ENCODE measurements at places on chromosomes 3 and 15.

DNA sequence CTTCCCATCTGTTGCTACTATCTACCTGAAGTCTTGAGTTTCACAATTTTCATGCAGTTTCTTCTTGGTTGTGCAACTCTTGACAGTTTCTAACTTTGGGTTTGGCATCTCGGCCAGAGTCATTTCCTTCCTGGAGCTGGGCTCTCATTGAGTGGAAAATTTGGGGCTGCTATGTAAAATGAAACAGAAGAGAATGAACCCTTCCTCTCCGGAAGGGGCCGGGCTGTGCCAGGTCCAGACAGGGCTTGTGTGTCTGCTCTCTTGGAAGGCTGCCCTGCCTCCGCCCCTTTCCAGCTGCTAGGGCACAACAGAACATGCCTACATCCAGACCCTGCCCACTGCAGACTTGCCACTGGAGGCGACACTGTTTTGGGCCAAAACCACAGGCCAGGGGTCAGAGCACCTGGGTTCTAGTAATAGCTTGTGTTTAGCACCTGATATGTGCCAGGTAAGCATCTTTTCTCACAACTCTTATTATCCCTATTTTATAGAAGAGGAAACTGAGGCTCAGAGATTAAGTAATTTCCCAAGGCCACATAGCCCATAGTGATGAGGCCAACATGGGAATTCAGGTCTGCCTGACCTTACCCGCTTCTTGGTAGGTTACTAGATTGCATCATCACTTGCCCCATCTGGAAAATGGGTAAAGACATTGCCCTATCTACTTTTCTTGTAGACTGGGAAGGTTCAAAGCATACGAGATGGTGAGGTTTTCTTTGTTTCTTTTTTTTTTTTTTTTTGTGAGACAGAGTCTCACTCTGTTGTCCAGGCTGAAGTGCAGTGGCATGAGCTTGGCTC is 25.0 kb downstream of the IRAK2 start:
- peak; percentile 91 for DNase-seq

DNA sequence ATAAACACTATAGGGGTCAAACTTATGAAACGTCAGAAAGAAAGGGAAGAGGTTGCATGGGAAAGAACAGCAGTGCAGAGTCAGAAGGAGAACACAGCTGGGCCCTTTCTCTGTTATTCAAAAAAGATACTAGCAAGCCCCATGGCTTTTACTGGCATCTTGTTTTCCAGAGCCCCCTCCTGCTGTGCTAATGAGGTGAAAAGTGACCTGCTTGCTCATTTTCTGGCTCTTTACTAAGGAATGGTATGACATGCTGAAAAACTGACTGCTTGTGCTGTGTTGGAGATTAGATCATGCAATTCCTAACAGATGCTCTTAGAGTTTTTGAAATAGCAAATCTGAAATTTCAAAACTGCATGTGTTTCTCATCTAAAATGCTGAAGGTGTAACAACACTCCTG is 541.6 kb upstream of the ALCAM start:
- no peak for DNase-seq

- peak; percentile 53 for DNase-seq
Measured at GRCh38 chr15:65054333-65055200, 9.4 kb downstream of the SLC51B start.

DNA sequence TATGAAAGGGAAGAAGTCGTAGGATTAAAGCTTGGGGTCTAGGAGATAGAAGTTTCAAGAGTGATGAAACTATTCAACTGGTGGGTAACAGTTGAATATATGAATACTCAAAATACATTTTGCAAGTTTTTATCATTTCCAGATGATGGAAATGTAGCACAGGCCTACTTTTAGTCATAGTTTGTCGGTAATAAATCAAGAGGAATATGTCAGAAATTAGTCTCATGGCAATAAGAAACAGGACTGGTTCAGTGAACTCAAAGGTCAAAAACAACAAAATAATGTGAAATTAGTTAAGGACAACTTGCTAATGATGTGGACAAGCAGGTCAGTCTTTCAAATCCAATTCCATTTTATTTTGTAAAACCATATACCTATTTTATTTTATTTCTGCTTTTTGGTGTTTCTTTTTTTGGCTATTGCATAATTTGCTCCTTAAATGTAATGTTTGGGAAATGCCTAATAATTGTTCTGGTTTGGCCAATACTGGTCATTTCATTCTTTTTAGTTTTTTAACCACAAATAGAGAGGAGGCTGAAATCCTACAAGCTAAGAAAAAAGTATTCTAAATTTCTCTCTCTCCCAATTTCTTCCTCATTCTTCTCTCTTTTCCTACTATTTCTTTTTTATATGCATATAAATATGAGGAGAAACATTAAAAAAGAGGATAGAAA is 195.2 kb upstream of the ARHGEF26 start:
- DNase-seq, result no peak

DNA sequence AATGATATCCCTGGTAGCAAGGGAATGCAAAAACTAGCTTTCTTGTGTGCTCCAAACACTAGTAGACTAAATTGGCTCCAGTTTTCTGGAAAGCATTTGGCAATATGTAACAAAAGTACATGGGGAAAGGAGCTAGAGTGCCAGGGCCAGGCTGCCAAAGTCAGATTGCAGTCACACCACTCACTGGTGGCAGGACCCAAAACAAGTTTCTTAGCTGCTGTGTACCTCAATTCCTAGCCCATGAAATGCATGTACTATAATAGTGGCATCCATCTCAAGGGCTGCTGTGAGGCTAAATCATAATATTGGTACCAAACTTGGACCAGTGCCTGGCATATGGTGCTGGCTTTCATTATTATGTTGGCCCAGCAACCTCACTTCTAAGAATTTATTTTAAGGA is 49.3 kb downstream of the CLDN18 start:
- no peak for DNase-seq

DNA sequence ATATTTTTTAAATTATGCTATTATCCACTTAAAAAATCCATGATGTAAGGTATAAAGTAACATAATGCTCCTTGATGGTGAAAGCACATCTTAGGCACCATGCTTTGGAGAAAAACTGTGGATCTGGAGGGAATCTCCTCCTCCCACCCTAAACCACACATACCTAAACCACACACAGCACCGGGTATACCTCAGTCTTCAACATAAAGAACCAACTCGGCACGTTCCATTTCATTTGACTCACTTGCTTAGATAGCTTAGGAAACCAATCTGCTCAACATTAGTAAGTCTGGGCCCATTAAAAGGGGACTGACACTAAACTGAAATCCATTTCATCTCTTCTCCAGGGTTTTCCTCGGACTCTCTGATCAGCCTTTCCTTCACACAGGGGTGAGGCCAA is 945.7 kb upstream of the CFAP20DC start:
- DNase-seq, result no peak

DNA sequence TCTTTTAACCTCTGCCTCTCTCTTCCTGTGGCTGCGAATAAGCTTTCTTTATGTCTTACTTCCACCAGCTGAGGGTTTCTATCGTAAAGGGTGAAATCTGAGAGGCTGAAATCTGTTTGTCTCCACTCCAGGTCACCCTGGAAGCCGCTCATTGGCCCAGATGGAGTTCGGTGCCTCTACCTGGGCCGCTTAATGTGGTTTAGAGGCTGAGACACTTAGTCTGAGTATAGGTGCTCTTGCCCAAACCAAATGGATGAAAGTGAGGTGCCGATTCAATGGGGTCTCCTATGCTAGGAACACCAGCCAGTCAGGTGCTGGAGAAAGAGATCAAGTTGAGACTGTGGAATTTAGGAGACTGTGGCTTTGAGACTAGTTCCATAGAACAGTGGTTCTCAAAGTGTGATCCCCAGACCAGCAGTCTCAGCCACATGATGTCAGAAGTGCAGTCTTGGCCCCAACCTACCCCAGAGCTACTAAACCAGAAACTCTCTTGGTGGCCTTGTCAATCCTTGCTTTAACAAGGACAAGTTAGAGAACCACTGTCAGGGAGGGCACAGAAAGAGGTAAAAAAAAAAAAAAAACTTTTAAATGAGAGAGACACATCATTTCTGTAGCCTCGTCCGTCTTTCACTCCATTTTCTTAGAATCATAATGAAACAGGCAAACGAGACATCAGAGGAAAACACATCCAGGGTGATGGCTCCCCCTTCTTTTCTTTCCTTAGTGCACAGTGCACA is 54.9 kb upstream of the CCR2 start:
- DNase-seq, result no peak

GRCh38 chr3:51977446-51978142 is 2.7 kb downstream of the ABHD14A start:
- no peak for DNase-seq

DNA sequence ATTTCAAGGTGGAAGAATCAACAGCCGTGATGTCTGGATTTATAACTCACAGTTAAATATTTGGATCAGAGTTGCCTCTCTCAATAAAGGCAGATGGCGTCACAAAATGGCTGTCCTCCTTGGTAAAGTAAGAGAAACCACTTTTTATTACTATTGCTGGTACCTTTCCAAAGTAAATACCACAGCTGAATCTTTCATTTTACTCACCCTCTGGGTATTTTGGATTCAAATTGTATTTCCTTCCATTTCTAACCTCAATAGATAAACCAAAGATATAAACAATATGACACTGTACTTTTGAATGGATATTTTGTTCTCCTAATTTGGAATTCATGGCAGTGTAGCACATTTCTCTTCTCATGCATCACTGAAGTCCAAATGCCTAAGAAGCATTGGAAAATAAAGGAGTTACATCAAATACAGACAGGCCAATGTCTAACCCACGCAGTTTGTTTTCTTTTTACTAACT is 29.5 kb downstream of the KLHL24 start:
- DNase-seq, result no peak

DNA sequence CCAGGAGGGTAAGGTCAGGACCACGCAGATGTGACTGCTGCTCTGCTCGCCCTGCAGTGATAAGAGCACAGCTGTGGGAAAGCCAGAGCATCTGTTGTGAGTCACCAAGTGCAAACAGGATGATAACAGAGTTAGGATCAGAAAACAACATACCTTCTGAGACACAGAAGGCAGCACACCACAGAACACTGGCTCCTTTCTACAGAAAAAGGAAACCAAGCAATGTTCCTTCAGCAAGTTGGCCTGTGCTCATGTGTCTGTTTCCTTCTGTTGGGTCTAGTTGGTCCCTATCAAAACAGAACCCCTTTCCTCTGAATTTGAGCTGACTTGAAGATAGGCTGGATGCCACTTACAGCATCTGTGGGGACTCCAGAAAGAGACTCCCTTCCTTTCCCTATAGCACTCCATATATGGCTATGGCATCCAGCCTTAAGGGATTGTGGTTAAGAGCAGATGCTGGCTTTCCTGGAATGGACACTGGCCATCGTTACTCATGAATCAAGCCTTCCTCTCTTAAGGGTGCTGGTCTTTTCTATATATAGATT is 440.7 kb upstream of the THBS1 start:
- DNase-seq, result no peak
